ENCODE measurements at places on chromosomes 4 and X. TPM values are rescaled to one million over a fixed set of nuclear protein-coding genes. Genes with fewer than 3 reads are reported as not detected.

- no peak for DNase-seq
Measured at GRCh38 chr4:11301075-11301660, 127.5 kb downstream of the HS3ST1 start.

- DNase-seq: no peak
Measured at GRCh38 chrX:134909261-134909660, 81.5 kb upstream of the SMIM10 start.

GRCh38 chrX:19789782-19790181 is 97.6 kb downstream of the SH3KBP1 start:
- DNase-seq: no peak

GRCh38 chr4:23039818-23040217 is 347.1 kb downstream of the GBA3 start:
- no peak for DNase-seq

- DNase-seq: no peak
Measured at GRCh38 chr4:7034262-7035081, 8.7 kb upstream of the TADA2B start.

DNA sequence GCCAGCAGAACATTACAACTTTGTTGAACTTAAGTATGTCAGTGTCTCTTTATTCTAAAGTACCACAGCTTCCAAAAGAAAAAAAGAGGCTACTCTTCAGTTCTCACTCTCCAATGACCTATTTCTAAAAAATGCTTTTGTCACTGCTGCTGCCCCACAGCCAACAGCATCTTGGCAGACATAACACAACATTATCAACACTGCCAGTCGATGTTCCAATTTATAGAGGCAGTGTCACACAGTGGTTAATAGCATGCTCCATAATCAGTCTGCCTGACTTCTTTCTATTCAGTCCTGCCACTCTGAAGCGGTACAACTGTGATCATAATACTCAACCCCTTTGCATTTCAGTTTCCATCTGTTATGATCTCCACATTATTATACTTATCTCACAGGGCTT is 69.2 kb downstream of the PLS3 start:
- DNase-seq: no peak

DNA sequence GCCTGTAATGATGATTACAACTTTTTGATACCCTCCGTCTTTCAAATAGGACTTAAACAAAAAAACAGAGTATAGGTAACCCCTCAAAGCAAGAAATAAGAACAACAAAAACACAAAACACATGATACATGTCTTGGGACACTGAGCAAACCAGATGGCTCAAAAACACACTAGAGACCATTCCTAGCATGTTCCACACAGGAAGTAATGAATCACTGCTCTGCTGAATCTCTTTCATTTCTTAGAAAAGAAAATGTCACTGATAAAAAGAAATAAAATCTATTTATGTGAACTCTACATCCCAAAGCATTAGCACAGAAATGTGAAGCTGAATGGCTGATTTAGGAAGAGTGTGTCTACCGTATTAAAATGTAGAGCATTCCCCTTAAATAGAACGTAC is 134.5 kb upstream of the IL15 start:
- DNase-seq: no peak

- no peak for DNase-seq
Measured at GRCh38 chrX:34562006-34562405, 95.1 kb downstream of the TMEM47 start.

DNA sequence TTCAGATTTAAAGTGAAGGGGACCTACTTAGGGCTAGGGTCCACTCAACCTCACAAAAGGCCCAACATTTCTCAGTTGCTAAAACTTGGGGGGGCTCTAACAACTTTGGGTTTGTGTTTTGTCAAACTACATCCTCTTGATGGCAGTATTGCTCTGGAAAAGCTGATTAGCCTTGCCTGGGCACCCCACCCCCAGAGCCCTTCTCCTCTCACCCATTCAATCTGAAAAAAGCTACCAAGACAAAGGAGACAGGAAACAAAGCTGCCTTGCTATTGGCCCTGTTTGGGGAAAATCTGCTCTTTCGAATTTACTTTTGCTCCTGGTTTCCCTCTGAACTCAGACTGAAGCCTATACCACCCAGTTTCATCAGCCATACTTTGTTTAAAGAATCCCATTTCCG is 195.2 kb upstream of the STK26 start:
- no peak for DNase-seq

GRCh38 chr4:146458594-146458993 is 63.1 kb downstream of the SLC10A7 start:
- DNase-seq: no peak

DNA sequence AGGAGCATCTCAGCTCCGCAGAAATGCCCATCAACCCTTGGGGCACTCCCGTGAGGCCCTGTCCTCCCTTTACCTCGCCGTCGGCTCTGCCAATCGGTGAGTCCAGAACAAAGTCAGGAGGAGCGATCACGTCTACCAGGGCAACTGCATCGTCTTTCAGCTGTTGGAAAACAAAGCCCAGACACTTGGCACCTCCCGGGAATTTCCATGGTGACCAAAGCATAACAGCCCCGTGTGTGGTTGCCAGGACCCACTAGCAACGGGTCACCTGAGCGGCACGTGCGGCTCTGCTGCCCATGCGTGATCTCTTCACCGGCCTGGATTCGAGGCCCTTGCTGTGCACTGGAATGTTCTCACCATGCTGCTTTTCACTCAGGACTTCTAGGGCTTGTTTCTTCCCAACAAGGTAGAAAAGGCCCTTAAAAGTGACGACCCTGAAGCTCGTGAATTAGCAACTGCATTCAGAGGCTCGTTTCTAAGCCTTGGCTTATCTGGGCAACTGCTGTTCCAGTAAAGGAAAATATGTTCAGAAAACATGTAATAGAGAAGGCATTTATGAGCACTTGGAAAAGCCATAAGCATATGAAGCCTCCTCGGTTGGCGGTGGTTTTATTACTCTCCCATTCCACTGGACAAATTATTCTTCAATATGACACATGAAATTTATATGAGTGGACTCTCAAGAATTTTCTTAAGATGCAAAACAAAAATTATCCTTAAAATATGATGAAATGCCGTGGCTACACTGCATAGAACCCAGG is 69.5 kb downstream of the ACOX3 start:
- peak; percentile 40 for DNase-seq

DNA sequence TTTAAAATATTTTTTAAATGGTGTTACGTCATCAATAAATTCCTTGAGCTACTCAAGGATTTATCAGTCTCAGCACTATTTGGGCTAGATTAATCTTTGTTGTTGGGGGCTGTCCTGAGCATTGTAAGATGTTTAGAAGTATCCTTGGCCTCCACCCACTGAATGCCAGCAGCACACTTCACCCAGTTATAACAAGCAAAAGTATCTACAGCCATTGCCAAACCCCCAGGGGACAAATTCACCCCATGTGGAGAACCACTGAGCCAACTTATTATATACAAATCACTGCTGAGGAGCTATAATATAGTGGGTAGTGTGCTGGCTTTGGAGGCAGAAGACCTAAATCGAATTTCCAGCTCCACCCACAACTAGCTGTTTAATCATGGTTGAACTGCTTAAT is 58.3 kb downstream of the ATP10D start:
- DNase-seq: no peak

DNA sequence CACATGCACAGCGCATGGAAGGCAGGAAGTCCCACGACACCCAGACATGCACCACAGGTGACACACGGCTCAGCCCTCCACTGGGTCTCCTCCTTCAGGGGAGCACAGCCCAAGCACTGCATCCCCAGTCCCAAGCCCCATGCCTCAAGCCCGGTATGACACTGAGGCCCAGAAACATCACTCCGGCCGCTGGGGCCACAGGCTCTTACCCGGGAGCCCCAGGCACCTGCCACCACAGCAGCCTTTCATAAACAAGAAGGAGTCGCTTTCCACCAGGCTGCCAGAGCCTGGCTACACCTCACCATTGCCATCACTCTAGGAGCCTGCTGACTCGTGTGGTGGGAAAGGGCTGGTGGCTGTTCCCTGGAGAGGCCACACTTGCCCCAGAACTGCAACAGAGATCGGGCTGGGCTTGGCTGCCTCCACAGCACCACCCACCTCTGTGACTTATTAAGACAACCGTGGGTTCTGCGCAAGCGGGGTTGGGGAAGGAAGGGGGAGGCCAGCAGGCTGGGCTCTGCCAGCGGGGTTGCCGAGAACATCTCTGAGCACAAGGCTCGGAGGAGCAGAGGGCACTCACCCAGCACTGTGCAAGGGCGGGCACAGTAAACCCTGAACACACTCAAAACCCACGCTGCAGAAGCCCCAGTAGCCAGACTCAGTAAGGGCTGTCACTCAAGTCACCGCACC is 4.5 kb downstream of the HAUS7 start:
- DNase-seq: no peak

GRCh38 chr4:182189103-182189878 is 53.9 kb upstream of the TENM3 start:
- DNase-seq: peak; percentile 47

GRCh38 chr4:71195924-71196323 is 142.9 kb upstream of the SLC4A4 start:
- no peak for DNase-seq

GRCh38 chr4:176013476-176014247 is 52.0 kb upstream of the WDR17 start:
- no peak for DNase-seq

DNA sequence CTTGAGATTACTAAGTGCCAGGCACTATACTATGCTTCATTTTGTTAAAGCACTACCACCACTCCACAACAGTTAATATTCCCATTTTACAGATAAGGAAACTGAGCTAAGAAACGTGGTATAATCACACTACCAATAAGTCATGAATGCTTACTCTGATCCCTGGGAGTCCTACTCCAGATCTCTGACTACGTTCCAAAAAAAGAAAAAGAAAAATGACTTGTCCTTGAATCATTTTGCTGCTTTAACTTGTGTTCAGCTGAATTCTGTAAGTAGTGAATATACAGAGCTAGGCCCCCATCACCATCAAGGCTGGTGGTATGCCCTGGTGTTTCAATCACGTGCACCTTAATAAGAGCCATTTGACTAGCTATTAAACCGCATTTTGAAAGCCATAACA is 39.4 kb downstream of the LDB2 start:
- no peak for DNase-seq

GRCh38 chr4:187827631-187828030 is 167.9 kb upstream of the ZFP42 start:
- no peak for DNase-seq

- no peak for DNase-seq
Measured at GRCh38 chrX:102728646-102729045, 8.1 kb downstream of the GPRASP3 start.

GRCh38 chr4:165838575-165838974 is 34.5 kb upstream of the TLL1 start:
- DNase-seq: no peak

Gene SSX3
- not detected for total RNA-seq

Gene ANAPC10
- 59.0 TPM for total RNA-seq

Gene TRIM61
- total RNA-seq: 4.1 TPM

Gene CNKSR2
- total RNA-seq: 4.8 TPM

Gene CSAG2
- total RNA-seq: not detected

Gene ADAMTS3
- total RNA-seq: 16.8 TPM

Gene DGKK
- total RNA-seq: not detected

Gene C4orf50
- total RNA-seq: 0.07 TPM

Gene TRIML2
- not detected for total RNA-seq

All from uterus (tissue), 4 donors.